Activated CD4-positive, alpha-beta T cell treated with anti-CD3 and anti-CD28 coated beads, Interleukin-2, amount 10 ng/mL, durations not matched to agents 7 days and 5 days (primary cell): ENCODE measurements at places on chromosomes 5 and 9.

GRCh38 chr9:113636693-113637092 lies 173.2 kb downstream of the RGS3 start:
- no peak overlapping the region for H3K4me3 ChIP-seq
- peaks cover under 1% of the 10 kb centered on the region for H3K27me3 ChIP-seq
- H3K4me1 ChIP-seq, result peaks cover 2% of the 10 kb centered on the region
- H3K27ac ChIP-seq, result no peak overlapping the region
- H3K36me3 ChIP-seq, result no peaks in the 10 kb centered on the region

GRCh38 chr5:61277781-61278180 lies 54.3 kb upstream of the ZSWIM6 start:
- H3K36me3 ChIP-seq, result no peaks in the 10 kb centered on the region
- H3K27ac ChIP-seq, result peak overlapping the region; percentile 89
- peaks cover 24% of the 10 kb centered on the region for H3K4me1 ChIP-seq
- no peak overlapping the region for H3K4me3 ChIP-seq

DNA sequence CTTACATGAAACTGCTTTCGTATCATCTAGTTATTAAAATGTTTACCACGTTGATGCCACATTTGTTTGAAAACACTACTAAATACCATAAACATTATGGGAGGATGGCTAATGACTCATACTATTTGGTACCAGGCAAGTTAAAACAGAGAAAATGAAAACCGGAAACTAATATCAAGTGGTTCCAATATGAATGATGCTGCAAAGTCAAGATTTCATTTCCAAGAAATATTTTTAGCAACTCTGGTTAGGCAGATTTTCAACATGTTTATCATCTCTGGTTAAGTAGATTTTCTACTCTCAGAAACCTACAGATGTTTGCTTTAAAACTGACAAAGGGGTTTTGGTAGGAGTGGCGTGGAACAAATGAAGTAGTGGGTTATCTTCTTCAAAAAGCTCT lies 4.9 kb upstream of the F2R start:
- DNase-seq, result no peak
- peaks cover 35% of the 10 kb centered on the region for H3K4me1 ChIP-seq
- H3K36me3 ChIP-seq, result peaks cover 11% of the 10 kb centered on the region
- peaks cover 18% of the 10 kb centered on the region for H3K27me3 ChIP-seq

- H3K4me3 ChIP-seq, result no peak overlapping the region
- DNase-seq, result no peak
- H3K4me1 ChIP-seq, result peaks cover 4% of the 10 kb centered on the region
- H3K27me3 ChIP-seq, result peaks cover 12% of the 10 kb centered on the region
Observed at GRCh38 chr5:77266291-77266690, 55.8 kb downstream of the PDE8B start.

GRCh38 chr9:23746317-23746716 lies 79.7 kb downstream of the ELAVL2 start:
- DNase-seq, result no peak
- no peaks in the 10 kb centered on the region for H3K4me1 ChIP-seq
- no peaks in the 10 kb centered on the region for H3K36me3 ChIP-seq
- H3K4me3 ChIP-seq, result no peak overlapping the region

- no peak overlapping the region for H3K27ac ChIP-seq
- peaks cover 2% of the 10 kb centered on the region for H3K4me1 ChIP-seq
- no peaks in the 10 kb centered on the region for H3K27me3 ChIP-seq
- H3K36me3 ChIP-seq, result no peaks in the 10 kb centered on the region
- DNase-seq, result no peak
Observed at GRCh38 chr5:146667633-146668272, 151.8 kb upstream of the GPR151 start.

DNA sequence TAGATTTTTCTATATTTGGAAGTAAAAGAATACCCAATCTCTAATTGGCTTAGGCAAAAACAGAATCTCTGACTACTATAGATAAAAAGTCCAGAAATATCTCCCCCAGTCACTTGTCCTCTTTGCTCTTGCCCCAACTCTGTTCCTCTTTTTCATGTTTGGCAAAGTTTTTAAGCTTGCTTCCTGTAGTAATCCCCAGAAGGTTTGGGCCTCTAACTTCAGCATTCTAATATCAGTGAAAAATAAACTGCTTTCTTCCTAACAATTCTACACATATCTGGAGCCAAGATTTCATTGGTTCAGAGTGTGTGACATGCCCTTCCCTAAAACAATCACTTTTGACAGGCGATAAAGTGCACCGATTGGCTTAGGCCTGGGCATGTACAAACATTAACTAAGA lies 1680.3 kb downstream of the MAT2B start:
- H3K36me3 ChIP-seq, result no peaks in the 10 kb centered on the region
- no peaks in the 10 kb centered on the region for H3K27me3 ChIP-seq
- H3K4me1 ChIP-seq, result no peaks in the 10 kb centered on the region
- no peak overlapping the region for H3K4me3 ChIP-seq
- no peak overlapping the region for H3K27ac ChIP-seq
- DNase-seq, result no peak

- H3K27ac ChIP-seq, result no peak overlapping the region
- H3K36me3 ChIP-seq, result no peaks in the 10 kb centered on the region
- H3K4me1 ChIP-seq, result no peaks in the 10 kb centered on the region
- no peak for DNase-seq
Observed at GRCh38 chr5:71816307-71816706, 97.2 kb downstream of the CARTPT start.

DNA sequence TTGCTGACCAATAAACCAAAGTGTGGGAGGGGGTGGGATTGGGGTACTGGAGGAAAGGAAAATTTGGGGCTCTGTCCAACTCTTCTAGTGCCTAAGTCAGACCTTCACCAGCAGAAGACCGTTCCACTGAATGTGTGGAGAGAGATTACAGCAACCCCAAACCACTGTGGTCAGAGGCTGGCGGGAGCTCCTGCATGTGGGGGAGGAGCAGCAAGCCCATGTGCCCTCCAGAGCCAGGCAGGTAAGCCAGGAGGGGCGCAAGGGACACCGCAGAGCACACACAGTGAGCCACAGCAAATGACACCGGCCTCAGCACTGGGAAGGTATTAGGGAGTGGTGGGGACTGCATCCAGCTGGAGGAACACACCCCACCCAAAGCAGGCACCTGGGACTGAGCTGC lies 62.9 kb downstream of the SMIM23 start:
- H3K4me1 ChIP-seq, result no peaks in the 10 kb centered on the region
- H3K4me3 ChIP-seq, result no peak overlapping the region
- H3K27me3 ChIP-seq, result no peaks in the 10 kb centered on the region
- no peak overlapping the region for H3K27ac ChIP-seq

- no peak overlapping the region for H3K27ac ChIP-seq
- H3K4me3 ChIP-seq, result no peak overlapping the region
- no peak for DNase-seq
- no peaks in the 10 kb centered on the region for H3K4me1 ChIP-seq
- H3K36me3 ChIP-seq, result no peaks in the 10 kb centered on the region
Observed at GRCh38 chr5:96155147-96155546, 193.5 kb upstream of the ELL2 start.

GRCh38 chr9:76729116-76729515 lies 35.1 kb upstream of the PCA3 start:
- no peaks in the 10 kb centered on the region for H3K4me1 ChIP-seq
- no peaks in the 10 kb centered on the region for H3K36me3 ChIP-seq
- H3K27ac ChIP-seq, result no peak overlapping the region
- peaks cover 23% of the 10 kb centered on the region for H3K27me3 ChIP-seq
- no peak for DNase-seq

GRCh38 chr9:137278061-137278701 lies 655 bp downstream of the TOR4A start:
- no peak for DNase-seq
- peaks cover 2% of the 10 kb centered on the region for H3K27me3 ChIP-seq
- H3K4me3 ChIP-seq, result peak overlapping the region; percentile 75
- peaks cover 16% of the 10 kb centered on the region for H3K4me1 ChIP-seq

- no peaks in the 10 kb centered on the region for H3K4me1 ChIP-seq
- no peak for DNase-seq
- H3K4me3 ChIP-seq, result no peak overlapping the region
- no peaks in the 10 kb centered on the region for H3K27me3 ChIP-seq
- no peaks in the 10 kb centered on the region for H3K36me3 ChIP-seq
Observed at GRCh38 chr5:154368041-154368800, 77.6 kb upstream of the SAP30L start.

- H3K4me3 ChIP-seq, result no peak overlapping the region
- DNase-seq, result no peak
- H3K27me3 ChIP-seq, result peaks cover 2% of the 10 kb centered on the region
- H3K27ac ChIP-seq, result no peak overlapping the region
Observed at GRCh38 chr5:136174021-136174659, 18.8 kb downstream of the SMIM32 start.

GRCh38 chr5:158888206-158888605 lies 211.5 kb downstream of the EBF1 start:
- no peaks in the 10 kb centered on the region for H3K36me3 ChIP-seq
- no peaks in the 10 kb centered on the region for H3K4me1 ChIP-seq
- H3K27me3 ChIP-seq, result peaks cover 2% of the 10 kb centered on the region
- DNase-seq, result no peak
- H3K27ac ChIP-seq, result no peak overlapping the region

DNA sequence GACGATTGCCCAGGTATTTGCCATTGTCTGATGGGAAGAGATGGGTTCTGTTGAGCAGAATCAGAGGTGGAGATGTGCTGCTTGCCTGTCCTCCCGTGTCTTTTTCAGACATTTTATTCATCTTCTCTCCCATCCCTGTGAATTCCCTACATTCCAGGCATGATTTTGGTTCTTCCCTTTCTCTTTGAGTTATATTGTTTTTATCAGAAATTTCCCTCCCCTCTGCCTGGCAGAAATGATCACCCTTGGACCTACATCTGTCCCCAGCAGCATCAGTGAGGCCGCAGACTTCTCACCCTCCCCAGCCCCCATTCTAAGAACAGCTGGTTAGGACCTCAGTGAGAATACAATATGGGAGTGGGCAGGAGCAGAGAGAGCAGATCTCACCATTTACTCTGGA lies 640.2 kb downstream of the CCDC171 start:
- no peak overlapping the region for H3K27ac ChIP-seq
- H3K4me3 ChIP-seq, result no peak overlapping the region

DNA sequence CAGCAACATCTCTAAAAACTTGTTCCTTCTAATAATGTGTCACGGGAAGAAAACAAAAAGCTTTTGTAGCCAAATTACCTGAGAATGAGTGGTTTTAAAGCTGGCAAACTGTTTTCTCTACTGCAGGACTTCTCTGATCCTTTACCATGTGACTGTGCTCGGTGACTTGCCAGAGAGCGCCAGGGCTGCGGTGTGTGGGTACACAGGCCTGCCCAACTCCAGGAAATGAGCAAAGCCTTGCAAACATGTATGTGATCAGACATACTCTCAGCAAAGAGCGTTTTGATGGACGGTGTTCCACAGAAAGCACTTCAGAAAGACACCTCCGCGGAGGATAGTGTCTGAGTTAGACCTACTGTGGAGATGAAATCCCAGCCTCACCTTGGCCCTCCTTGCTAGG lies 157.3 kb downstream of the SPOCK1 start:
- no peak overlapping the region for H3K4me3 ChIP-seq
- DNase-seq, result no peak
- no peak overlapping the region for H3K27ac ChIP-seq
- no peaks in the 10 kb centered on the region for H3K4me1 ChIP-seq
- peaks cover 1% of the 10 kb centered on the region for H3K27me3 ChIP-seq

- H3K4me1 ChIP-seq, result no peaks in the 10 kb centered on the region
- peaks cover 3% of the 10 kb centered on the region for H3K27me3 ChIP-seq
- H3K36me3 ChIP-seq, result no peaks in the 10 kb centered on the region
- DNase-seq, result no peak
- H3K27ac ChIP-seq, result no peak overlapping the region
Observed at GRCh38 chr5:171595801-171596231, 176.4 kb downstream of the FGF18 start.

- H3K27ac ChIP-seq, result no peak overlapping the region
- H3K27me3 ChIP-seq, result no peaks in the 10 kb centered on the region
- no peak for DNase-seq
- no peak overlapping the region for H3K4me3 ChIP-seq
Observed at GRCh38 chr5:169083394-169084018, 217.4 kb downstream of the SLIT3 start.

- no peaks in the 10 kb centered on the region for H3K27me3 ChIP-seq
- H3K4me3 ChIP-seq, result no peak overlapping the region
- peak; percentile 12 for DNase-seq
- peaks cover 11% of the 10 kb centered on the region for H3K4me1 ChIP-seq
- H3K27ac ChIP-seq, result peak overlapping the region; percentile 60
Observed at GRCh38 chr5:5025774-5026408, 114.2 kb upstream of the ADAMTS16 start.

- peaks cover 13% of the 10 kb centered on the region for H3K27me3 ChIP-seq
- no peak overlapping the region for H3K4me3 ChIP-seq
- no peak for DNase-seq
- no peak overlapping the region for H3K27ac ChIP-seq
- H3K4me1 ChIP-seq, result peaks cover 4% of the 10 kb centered on the region
Observed at GRCh38 chr5:37851305-37851704, 11.5 kb upstream of the GDNF start.

GRCh38 chr5:81081461-81081835 lies 121.3 kb downstream of the RASGRF2 start:
- no peak overlapping the region for H3K27ac ChIP-seq
- no peaks in the 10 kb centered on the region for H3K27me3 ChIP-seq
- H3K4me1 ChIP-seq, result peaks cover 4% of the 10 kb centered on the region
- no peak overlapping the region for H3K4me3 ChIP-seq
- DNase-seq, result no peak

DNA sequence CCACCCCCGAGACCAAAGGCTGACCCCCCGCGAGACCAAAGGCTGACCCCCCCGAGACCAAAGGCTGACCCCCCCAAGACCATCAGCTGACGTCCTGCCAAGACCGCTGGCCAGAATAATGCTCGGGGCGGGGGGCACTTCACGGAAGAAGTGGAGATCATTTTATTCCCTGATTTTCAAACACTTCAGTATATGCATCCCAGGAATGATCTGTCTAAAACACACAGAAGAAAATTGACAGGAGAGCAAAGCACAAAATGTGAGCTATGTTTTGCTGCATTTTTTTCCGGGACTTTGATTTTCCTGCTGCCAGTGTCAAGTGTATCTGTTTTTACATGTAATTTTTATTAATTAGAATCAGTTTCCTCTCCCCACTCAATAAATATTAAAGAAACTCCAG lies 67.1 kb downstream of the ADAMTS2 start:
- H3K27ac ChIP-seq, result no peak overlapping the region
- H3K27me3 ChIP-seq, result no peaks in the 10 kb centered on the region
- H3K4me3 ChIP-seq, result no peak overlapping the region
- no peaks in the 10 kb centered on the region for H3K36me3 ChIP-seq

- no peak for DNase-seq
- H3K4me1 ChIP-seq, result peaks cover 11% of the 10 kb centered on the region
- H3K27ac ChIP-seq, result no peak overlapping the region
- no peaks in the 10 kb centered on the region for H3K36me3 ChIP-seq
- no peak overlapping the region for H3K4me3 ChIP-seq
- peaks cover 52% of the 10 kb centered on the region for H3K27me3 ChIP-seq
Observed at GRCh38 chr5:138241688-138242571, 28.8 kb upstream of the CDC23 start.

DNA sequence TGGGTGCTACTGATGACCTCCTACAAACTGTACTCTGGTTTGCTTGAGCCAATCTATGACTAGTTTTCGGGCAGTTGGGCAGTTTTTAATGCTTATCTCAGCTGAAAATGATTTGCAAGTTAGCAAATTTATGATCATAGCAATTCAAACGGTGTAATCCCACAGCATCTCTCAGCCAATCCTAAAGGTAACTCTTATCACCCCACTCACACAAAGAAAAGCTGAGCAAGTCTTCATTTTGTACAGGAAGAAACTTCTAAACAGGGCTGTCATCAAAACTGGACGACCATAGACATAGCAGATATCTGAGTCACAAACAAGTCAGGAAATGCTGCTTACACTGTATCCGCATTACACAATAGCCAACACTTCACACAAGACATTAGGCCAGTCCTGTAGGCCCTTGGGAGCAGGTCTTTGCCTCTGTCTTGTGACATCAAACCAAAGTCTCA lies 2.6 kb upstream of the ENC1 start:
- no peak for DNase-seq
- H3K36me3 ChIP-seq, result no peaks in the 10 kb centered on the region
- no peak overlapping the region for H3K4me3 ChIP-seq
- peaks cover 27% of the 10 kb centered on the region for H3K27me3 ChIP-seq
- no peak overlapping the region for H3K27ac ChIP-seq
